ENCODE measurements at places on chromosomes 7 and 10. TPM values are rescaled to one million over a fixed set of nuclear protein-coding genes. Genes with fewer than 3 reads are reported as not detected.

Gene CTTNBP2
- total RNA-seq: 10.6 TPM

Gene CCL24
- total RNA-seq: 0.92 TPM

Gene PPIF
- 49.4 TPM for total RNA-seq

Gene SSMEM1
- total RNA-seq: not detected

Gene OPN4
- total RNA-seq: not detected

Gene FEZF1
- 0.09 TPM for total RNA-seq

Gene SYT15
- total RNA-seq: 1.4 TPM

Gene ZNF394
- 27.3 TPM for total RNA-seq

Gene SPDYE6
- not detected for total RNA-seq

Gene ITGA8
- total RNA-seq: 2.4 TPM

DNA sequence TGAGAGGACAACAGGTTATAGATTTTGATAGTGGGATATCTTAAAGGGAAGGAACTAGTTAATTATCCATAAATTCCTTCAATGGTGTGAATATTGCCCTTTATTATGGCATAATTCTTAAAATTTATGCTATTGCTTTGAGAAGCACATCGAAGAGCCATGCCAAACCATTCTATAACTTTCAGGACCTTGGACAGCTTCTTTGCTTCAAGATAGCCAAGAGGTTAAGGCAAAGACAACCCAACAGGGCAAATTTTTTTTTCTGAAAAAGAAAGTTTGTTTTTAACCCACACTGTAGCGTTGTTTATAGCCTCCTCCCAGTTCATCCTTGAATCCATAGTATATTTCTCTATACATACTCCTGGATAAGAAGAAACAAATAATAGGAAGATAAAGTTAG is 103.2 kb downstream of the NRG3 start:
- DNase-seq: no peak

DNA sequence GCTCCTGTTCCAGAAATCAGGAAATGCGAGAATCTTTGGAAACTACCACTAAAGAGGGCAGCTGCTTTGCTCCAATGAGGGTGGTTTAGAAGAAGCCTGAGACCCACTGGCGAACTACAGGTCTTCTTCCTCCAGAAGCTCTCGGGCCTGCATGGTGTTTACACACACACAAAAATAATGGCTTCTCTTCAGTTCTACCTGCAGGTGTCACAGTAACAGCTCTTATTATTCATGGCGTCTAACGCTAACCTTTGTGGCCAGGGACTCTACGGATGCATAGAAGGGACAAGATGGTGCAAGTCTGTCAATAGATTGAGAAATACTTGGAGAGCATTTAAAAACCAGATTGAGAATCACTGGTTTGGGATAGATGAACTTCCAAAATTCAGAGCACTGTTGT is 22.4 kb downstream of the GPR141 start:
- no peak for DNase-seq

GRCh38 chr10:53903756-53904155 is 897.3 kb downstream of the PCDH15 start:
- no peak for DNase-seq

DNA sequence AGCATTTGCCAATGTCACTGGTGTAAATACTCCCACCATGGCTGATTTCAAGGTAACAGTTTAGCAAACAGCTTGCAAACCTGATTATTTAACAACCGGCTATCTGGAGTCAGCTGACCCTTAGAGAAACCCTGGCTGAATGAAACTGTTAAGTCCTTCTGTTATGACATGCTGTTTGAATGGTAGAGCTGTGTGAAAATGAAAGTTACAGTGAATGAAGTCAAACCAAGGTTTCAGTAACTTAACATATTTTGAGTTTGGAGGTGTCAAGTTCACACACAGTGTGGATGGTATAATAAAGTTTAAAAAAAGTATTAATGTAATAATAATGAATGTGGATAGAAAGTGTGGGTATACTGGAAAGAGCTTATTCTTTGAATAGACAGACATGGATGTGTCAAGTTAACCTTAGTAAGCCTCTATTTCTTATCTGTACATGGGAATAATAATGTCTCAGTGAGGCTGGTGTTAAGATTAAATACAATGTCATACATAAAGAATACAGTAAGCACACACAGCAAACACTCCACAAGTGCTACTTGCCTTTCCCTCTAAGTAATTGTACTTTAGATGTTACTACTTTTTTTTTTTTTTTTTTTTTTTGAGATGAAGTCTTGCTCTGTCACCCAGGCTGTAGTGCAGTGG is 150.4 kb downstream of the TAX1BP1 start:
- DNase-seq: no peak

- DNase-seq: no peak
Observed at GRCh38 chr10:82331716-82332115, 456.7 kb downstream of the NRG3 start.

DNA sequence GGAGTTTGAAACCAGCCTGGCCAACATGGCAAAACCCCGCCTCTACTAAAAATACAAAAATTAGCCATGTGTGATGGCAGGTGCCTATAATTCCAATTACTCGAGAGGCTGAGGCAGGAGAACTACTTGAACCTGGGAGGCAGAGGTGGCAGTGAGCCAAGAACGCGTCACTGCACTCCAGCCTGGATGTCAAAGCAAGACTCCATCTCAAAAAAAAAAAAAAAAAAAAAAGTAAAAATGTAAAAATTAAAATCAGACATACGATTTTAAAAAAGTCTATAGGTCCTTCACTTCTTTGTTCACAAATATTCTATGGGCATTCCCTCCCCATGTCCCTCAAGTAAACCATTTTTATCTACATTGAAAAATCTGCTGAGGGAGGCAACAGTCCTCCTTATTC is 34.9 kb upstream of the TLL2 start:
- DNase-seq: no peak

DNA sequence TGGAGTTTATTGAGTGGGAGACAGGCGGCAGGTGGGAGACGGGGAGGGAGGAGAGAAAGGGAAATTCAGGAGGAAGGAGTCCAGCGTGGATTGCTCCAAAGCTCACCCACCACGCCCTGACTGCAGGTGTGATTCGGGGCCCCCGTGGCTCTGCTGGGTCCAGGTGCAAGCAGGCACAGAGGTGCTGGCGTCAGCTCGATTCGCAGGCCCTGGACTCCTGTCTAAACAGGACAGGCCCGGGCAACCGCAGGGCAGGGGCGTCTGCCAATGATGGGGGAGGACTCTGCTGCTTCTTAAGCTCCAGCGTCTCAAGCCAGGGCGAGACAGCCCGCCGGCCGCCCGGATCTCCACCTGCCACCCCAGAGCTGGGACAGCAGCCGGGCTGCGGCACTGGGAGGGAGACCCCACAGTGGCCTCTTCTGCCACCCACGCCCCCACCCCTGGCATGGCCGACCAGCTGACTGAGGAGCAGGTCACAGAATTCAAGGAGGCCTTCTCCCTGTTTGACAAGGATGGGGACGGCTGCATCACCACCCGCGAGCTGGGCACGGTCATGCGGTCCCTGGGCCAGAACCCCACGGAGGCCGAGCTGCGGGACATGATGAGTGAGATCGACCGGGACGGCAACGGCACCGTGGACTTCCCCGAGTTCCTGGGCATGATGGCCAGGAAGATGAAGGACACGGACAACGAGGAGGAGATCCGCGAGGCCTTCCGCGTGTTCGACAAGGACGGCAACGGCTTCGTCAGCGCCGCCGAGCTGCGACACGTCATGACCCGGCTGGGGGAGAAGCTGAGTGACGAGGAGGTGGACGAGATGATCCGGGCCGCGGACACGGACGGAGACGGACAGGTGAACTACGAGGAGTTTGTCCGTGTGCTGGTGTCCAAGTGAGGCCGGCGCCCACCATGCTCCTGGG is at the start of gene CALML3:
Gene CALML3 (plus strand): TSS at position 321 of the 920 bp plus-strand sequence. CDS start 125 bp downstream, at position 446.
- no peak for DNase-seq

DNA sequence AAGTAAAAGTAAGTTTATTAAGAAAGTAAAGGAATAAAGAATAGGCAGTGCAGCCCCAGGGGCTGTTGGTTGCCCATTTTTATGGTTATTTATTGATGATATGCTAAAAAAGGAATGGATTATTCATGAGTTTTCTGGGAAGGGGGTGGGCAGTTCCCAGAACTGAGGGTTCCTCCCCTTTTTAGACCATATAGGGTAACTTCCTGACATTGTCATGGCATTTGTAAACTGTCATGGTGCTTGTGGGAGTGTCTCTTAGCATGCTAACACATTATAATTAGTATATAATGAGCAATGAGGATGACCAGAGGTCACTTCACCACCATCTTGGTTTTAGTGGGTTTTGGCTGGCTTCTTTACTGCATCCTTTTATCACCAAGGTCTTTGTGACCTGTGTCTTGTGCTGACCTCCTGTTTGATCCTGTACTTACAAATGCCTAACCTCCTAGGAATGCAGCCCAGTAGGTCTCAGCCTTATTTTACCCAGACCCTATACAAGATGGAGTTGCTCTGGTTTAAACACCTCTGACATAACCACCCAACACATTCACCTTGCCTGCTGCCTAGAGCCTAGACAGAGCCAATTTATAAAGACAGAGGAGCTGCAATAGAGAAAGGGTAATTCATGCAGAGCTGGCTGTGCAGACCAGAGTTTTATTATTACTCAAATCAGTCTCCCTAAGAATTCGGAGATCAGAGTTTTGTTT is 10.9 kb upstream of the ERCC6 start:
- DNase-seq: no peak

GRCh38 chr7:97734255-97734654 is 2.4 kb downstream of the TAC1 start:
- no peak for DNase-seq

DNA sequence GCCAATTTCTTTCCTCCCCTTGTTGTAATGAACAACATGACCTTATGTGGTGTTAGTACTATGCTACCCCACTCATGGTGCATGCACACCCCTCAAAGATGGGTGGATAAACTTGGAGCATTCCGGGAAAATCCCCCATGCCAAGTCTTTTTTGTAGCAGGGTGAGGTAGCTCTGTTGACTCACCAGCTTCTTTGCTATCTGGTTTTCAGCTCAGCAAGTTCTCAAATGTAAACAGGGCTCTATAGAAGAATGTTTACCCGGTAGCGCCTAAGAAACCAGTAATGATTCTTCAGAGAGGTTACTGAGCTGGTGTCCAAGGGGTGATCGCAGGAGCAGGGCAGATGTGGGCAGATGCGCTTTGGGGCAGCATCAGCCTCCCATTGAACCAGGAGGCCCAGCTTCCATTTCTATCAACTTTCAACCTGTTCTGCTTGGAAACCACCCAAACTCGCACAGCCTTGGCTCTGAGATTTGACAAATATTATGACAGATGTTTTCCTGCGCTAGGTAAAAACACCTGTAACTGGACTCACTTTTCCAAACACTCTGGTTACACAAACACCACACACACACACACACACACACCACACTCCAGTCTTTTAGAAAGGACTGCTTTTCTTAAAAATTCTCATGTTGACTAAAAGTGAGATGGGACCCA is 87.8 kb downstream of the ZRANB1 start:
- no peak for DNase-seq

GRCh38 chr7:47497367-47498096 is 84.4 kb downstream of the TNS3 start:
- no peak for DNase-seq

- no peak for DNase-seq
Observed at GRCh38 chr10:103881416-103882284, 26.3 kb upstream of the SH3PXD2A start.

GRCh38 chr7:102101926-102102325 is 184.7 kb upstream of the SH2B2 start:
- no peak for DNase-seq

DNA sequence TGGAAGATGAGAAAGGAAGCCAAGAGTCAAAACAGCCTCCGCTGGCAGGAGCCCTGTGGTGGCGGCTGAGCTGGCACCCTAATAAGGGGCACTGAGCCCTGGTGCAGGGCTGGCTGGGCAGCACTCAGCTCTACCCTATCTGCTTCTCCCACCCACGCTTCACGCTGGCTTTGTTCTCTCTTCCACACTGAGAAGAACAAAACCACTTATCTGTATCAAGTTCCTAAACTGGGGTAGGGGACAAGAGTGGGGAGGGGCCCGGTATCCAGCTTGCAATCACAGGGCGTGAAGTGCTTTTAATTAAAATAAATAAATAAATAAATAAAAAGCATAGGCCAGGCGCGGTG is 52.1 kb downstream of the FAM53B start:
- no peak for DNase-seq

DNA sequence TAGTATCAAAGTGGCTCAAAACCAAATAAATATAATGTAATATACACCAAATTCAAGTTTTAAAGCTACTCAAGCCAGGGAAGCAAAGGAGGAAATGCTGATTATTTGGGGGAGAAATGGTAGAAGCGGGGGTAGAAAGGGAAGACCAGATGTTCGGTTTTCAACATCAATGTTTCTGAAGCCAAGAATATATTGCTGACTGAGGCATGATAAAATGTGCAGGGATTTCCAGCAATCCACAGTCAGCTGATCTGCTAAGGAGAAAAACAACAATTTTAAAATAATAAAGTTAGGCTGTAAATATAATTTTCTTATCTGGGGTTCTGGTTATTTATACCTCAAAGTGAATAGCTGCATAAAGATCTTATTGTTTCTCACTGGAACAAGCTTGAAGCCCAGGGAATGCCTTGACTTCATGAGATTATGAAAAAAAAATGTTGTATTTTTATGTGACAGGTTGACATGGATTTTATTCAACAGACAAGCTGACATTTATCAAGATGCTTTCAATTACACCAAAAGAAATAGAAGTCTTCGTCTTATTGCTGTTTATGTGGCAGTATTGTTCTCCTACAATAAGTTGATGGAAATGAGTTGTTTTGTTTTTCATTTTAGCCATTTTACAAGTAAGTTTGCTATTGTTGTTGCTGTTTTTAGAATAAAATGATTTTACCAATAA is 28.6 kb upstream of the BMPER start:
- no peak for DNase-seq

DNA sequence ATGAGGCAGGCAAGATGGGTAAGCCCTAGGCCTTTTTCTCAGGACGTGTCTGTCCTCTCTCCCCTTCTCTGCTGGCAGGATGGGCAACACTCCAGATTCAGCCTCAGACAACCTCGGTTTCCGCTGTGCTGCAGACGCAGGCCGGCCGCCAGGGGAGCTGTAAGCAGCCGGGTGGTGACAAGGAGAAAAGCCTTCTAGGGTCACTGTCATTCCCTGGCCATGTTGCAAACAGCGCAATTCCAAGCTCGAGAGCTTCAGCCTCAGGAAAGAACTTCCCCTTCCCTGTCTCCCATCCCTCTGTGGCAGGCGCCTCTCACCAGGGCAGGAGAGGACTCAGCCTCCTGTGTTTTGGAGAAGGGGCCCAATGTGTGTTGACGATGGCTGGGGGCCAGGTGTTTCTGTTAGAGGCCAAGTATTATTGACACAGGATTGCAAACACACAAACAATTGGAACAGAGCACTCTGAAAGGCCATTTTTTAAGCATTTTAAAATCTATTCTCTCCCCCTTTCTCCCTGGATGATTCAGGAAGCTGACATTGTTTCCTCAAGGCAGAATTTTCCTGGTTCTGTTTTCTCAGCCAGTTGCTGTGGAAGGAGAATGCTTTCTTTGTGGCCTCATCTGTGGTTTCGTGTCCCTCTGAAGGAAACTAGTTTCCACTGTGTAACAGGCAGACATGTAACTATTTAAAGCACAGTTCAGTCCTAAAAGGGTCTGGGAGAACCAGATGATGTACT is 13.1 kb downstream of the PHKG1 start:
- DNase-seq: peak; percentile 51

GRCh38 chr7:20112696-20113095 is 104.5 kb downstream of the MACC1 start:
- no peak for DNase-seq
